ENCODE measurements at places on chromosomes 12 and 14.

GRCh38 chr14:100438678-100439592, 115.8 kb downstream of the SLC25A47 start:
- DNase-seq, result peak; percentile 41

DNA sequence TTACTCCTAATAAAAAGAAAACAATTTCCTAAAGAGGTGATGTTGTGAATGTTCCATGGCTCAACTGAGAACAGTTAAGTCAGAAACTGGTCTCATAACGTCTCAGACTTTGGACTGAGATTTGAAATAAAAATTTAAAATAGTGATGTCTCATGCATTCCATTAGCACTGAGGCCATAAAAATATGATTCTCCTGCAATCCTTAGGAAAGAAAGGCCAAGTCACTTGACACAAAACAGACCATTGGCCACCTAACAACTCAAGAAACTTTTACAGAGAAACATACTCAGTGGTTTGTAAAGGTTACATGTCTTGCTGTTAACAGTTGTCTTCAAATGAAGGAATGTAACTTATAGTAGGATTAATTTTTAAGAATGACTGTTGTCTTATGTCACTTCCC, 58.1 kb downstream of the STAB2 start:
- no peak for DNase-seq

DNA sequence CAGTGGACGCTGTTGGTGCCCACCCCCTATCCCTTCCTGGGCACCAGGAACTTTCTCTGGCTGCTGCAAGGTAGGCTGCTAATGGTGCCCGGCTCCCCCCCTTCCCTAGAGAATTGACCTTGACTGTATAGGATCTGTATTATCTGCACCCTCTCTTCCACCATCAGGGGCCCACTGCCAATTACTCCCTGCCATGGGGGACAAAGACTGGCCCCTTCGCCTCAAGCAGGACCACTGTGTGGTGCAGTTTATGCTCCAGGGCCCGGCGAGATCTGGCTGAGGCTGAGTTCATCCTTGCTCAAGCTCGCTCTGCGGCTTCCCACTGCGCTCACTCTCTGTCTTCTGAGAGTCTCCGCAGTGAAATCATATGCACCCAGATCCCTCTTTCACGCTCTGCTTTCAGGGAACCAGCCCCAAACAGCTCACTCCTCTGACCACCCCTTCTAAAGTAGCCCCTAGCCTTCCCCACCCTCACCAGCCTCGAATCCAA, 95.2 kb downstream of the LGMN start:
- no peak for DNase-seq

- DNase-seq, result no peak
These were observed 19.3 kb upstream of the MMP17 start for GRCh38 chr12:131808744-131809371.

- DNase-seq, result no peak
These were observed 97.7 kb downstream of the SETD3 start for GRCh38 chr14:99382781-99383471.

GRCh38 chr12:108253540-108253939, 85.6 kb downstream of the CMKLR1 start:
- DNase-seq, result no peak

- no peak for DNase-seq
These were observed 271.4 kb downstream of the NAV3 start for GRCh38 chr12:78101946-78102635.

GRCh38 chr12:116222358-116222757, 55.1 kb downstream of the MED13L start:
- peak; percentile 23 for DNase-seq

DNA sequence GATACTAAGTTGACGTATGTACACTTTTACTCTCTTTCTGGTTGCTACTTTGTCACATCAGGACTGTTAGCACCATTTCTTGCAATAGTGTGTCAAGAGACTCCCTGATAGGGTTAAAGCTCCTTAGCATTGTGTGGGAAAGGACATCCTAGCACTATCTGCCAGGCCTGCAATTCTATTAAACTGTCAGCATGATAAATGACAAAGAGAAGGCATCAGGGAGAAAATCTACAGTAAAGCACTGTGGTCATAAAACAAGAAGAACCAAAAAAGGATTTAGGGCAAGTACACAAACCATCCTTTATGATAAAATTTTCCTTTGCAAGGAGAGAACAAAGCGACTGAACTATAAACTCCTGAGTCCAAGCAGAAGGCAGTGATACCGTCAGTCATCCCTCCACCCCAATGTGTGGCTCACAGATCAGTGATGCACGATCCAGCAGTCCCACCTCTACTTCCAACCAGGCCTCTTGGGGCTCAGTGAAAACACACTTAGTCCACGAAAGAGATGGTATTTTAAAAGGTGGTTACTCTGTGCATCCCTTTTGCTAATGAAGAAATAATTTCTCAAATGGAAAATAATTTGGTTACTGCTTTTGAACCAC, 31.4 kb upstream of the SLC35F4 start:
- DNase-seq, result no peak

DNA sequence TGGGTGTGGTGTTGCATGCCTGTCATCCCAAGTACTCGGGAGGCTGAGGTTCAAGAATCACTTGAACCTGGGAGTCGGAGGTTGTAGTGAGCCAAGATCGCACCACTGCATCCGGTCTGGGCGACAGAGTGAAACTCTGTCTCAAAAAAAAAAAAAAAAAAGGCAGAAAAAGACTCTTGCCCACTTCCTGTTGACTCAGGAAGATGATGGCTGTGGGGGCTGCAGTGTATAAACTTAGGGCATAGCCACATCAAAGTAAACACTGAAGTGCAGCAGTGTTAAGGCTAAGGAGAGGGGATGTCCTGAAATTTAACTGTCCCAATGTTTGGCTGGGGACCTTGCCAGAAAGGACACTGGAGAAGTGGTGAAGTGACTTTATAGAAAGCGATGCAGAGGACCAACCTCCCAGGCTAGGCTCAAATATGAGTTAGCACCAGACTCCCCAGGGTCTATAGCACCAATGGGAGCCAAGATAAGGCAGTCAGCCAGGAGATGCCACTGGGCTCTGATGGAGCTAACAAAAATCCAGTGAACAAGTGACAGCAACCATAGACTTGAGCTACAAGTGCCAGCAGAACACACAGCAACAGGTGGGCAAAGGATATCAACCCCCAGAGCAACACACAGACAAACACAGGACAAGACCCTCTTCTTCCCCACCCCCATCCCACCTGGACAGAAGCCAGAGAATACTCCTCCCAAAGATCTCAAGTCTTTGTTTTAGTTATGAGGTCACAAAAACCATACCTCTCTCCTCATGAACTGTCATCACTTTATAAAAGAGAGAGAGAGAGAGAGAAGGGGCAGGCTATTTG, 28.0 kb downstream of the NELL2 start:
- peak; percentile 36 for DNase-seq

DNA sequence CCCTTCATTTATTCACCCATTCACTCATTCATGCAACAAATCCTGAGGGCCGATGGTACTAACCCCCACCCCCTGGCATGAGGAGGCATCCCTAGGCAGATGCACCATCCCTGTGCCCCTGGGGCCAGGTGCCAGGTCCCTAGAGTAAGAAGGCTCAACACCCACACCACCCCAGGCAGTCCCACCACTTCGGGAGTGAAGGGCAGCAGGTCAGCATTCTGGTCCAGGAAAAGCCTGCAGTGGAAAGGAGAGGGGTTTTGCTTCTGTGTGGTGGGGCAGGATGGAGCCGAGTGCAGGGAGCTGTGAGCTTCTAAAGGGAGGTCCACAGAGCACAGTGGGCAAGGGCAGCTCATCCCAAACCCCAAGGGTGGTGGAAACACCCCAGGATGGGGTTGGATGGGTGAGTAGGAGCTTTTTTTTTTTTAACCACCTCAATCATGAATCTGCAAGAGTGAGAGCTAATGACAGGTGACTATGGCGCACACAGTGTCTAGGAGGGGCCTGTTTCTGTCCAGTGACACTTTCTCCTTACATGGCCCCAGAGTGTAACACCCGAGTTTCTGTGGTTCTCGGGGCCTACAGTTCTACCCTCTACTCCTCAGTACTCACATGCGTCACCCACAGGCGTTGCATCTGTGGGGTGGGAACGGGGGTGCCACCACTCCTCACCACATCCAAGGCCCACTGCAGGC, 414.3 kb downstream of the TMEM121 start:
- no peak for DNase-seq

- no peak for DNase-seq
These were observed 7.0 kb downstream of the PPP1R12A start for GRCh38 chr12:79927772-79928474.

DNA sequence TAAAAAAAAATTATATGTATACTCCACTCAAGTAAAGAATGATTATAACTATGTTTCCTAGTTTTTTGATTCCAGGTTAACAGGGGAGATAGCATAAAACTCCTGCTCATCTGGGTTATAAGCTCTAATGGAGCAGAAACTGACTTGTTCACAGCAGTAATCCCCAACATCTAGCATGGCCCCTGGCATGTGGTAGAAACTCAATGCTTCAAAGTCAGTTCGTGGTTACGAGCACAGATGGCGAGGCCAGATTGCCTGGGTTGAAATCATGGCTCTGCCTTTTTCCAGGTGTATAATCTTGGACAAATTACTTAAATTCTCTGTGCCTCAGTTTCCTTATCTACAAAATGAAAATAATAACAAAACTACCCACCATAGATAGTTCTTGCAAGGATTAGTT, 183.8 kb downstream of the TTC7B start:
- no peak for DNase-seq

DNA sequence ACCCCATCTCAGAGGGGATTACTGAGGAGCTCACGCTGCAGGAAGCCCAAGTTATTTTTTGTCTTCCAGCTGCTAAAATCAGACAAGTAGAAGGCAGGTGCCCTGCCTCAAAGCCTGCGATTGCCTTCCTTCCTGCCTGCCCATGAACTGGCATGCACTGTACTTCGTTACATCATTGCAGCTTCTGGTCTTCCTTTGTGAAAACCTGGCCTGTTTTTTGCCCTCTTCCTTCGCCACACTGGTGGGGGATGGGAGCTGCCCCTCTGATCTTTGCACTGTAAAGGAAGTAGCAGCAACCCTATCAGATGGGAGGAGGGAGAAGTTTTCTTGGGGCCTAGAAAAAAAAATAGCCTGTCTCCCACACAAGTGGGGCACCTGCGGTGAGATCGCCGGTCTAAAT, 1098.7 kb downstream of the BCL11B start:
- no peak for DNase-seq

GRCh38 chr14:92800525-92800924, 6.4 kb downstream of the GOLGA5 start:
- DNase-seq, result no peak

DNA sequence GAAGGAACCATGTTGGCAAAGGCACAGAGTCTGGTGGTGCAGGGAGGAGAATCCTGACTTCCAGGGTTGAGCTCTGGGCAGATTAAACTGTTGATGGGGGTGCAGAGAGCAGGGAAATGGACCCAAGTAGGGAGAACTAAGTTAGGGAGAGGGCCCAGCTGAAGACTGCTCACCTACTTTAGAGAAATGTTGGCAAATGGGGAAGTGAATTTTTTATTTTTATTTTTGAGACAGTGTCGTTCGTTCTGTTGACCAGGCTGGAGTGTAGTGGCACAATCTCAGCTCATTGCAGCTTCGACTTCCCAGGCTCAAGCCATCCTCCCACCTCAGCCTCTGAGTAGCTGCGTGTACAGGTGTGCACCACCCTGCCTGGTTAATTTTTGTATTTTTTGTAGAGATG, 32.1 kb upstream of the TUBA1A start:
- DNase-seq, result no peak

All from stimulated activated CD4-positive, alpha-beta T cell treated with anti-CD3 and anti-CD28 coated beads, Interleukin-12 subunit alpha, Interleukin-12 subunit beta, amount 100 ng/mL, for 4 hours (primary cell).